ENCODE measurements at places on chromosomes 3 and 15. TPM values are rescaled to one million over a fixed set of nuclear protein-coding genes. Genes with fewer than 3 reads are reported as not detected.

Gene WWTR1
- 83.2 TPM for total RNA-seq

Gene CDHR4
- total RNA-seq = not detected

Gene OR5K3
- not detected for total RNA-seq

Gene IGF2BP2
- total RNA-seq = 39.1 TPM

Gene CSTA
- 63.8 TPM for total RNA-seq

Gene GOLGA6D
- total RNA-seq = 0.30 TPM

Gene RLBP1
- not detected for total RNA-seq

Gene CXCR6
- 0.39 TPM for total RNA-seq

Gene SYNPR
- 0.20 TPM for total RNA-seq

Gene FBXO40
- total RNA-seq = 0.59 TPM

Gene CAMP
- total RNA-seq = 18.3 TPM

Gene GCSAM
- 1.2 TPM for total RNA-seq

Gene CLPX
- total RNA-seq = 65.6 TPM

Gene CNTN4
- 24.4 TPM for total RNA-seq

Gene C3orf85
- total RNA-seq = not detected

Gene ADGRG7
- 0.10 TPM for total RNA-seq

Gene AGBL1
- total RNA-seq = 4.8 TPM

Gene CFAP44
- 11.5 TPM for total RNA-seq

Gene SKOR1
- 0.10 TPM for total RNA-seq

Gene BUB1B
- 17.6 TPM for total RNA-seq

Gene LTF
- total RNA-seq = 60.7 TPM

Gene THOC7
- 34.3 TPM for total RNA-seq

Gene CPNE9
- 0.39 TPM for total RNA-seq

Gene STAB1
- 42.4 TPM for total RNA-seq

Gene HESX1
- total RNA-seq = 0.89 TPM

Gene RPL35A
- total RNA-seq = 824 TPM

Gene SELENOT
- 45.9 TPM for total RNA-seq

Gene SRGAP3
- total RNA-seq = 21.4 TPM

Gene CPN2
- total RNA-seq = 0.10 TPM

Gene DUOXA2
- not detected for total RNA-seq

Gene PCSK6
- 20.9 TPM for total RNA-seq

Gene PPM1L
- total RNA-seq = 12.0 TPM

Gene OR5H15
- not detected for total RNA-seq

Gene CIP2A
- 12.8 TPM for total RNA-seq

Gene IL5RA
- total RNA-seq = 0.79 TPM

Gene PRRT3
- 1.2 TPM for total RNA-seq

Gene ADAMTSL3
- 16.9 TPM for total RNA-seq

Gene C3orf49
- not detected for total RNA-seq

Gene RTP3
- total RNA-seq = not detected

Gene NOX5
- total RNA-seq = 0.39 TPM

Gene MYD88
- 10.5 TPM for total RNA-seq

Gene TMCO5A
- not detected for total RNA-seq

Gene GOLGA6L7
- total RNA-seq = not detected
